ENCODE measurements at places on chromosomes 7 and 10.

GRCh38 chr7:30001998-30002397 lies 12.4 kb upstream of the SCRN1 start:
- DNase-seq: no peak

DNA sequence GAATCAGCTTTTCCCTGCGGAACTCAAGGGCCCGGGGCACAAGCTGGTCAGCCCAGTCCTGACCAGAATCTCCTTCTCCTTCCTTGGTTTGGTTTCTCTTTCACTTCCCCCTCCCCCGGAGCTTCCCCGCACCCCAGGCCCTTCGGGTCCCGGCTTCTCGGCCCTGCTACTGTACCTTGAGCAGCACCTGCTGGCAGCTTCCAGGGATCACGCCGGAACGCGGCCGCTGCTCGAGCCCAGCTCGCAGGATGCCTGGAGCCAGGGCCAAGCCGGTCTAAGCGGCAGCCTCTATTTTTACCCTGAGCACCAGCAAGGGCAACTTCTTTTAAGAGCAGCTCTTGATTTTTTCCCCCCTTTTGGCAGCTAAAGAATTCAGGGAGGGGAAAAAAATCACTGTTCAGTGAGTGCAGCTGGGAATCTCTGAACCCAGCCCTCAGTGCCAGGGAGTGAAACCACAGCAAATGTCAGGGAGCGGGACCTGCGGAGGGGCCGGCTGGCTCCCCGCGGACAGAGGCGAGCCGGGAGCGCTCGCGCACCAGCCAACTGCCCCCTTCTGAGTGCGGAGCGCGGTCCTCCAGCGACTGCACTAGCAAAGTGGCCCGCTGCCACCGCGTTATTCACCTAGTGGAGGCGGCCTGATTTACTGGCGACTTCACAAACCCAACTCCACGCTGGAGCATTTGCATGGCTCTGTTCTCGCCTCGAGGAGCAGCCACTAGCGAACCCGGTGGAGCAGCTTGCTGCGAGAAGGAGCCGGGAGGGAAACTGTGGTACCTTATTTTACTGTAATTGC lies 2.4 kb upstream of the INHBA start:
- no peak for DNase-seq

- no peak for DNase-seq
Measured at GRCh38 chr10:78846760-78847159, 222.0 kb upstream of the ZMIZ1 start.

GRCh38 chr10:59644841-59645240 lies 64.8 kb downstream of the SLC16A9 start:
- DNase-seq: no peak

DNA sequence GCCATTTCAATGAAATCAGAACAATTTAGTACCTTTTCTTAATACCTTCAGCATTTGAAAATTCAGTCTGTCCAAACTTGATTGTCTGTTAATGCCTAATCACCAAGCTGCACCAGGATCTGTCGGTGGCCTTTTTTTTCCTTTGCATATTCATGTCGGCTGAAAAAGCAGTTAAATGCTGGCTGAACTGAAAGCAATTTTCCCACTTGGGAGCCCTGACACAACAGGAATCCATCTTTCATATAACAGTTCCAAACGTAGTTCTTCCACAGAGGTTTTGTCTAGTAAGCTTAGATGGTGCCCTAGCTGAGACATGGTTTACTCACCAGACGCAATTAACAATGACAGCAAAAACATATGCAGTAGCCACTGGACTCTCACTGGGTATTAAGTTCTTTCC lies 83.6 kb upstream of the CHCHD3 start:
- no peak for DNase-seq

All from HCT116 (cell line).